Stimulated activated naive B cell treated with anti-CD40 and anti-IgM and Interleukin-4, amounts not matched to agents 10 μg/mL and 1 μg/mL and 100 μg/mL, for 72 hours (primary cell): ENCODE measurements at places on chromosomes 2 and 18.

DNA sequence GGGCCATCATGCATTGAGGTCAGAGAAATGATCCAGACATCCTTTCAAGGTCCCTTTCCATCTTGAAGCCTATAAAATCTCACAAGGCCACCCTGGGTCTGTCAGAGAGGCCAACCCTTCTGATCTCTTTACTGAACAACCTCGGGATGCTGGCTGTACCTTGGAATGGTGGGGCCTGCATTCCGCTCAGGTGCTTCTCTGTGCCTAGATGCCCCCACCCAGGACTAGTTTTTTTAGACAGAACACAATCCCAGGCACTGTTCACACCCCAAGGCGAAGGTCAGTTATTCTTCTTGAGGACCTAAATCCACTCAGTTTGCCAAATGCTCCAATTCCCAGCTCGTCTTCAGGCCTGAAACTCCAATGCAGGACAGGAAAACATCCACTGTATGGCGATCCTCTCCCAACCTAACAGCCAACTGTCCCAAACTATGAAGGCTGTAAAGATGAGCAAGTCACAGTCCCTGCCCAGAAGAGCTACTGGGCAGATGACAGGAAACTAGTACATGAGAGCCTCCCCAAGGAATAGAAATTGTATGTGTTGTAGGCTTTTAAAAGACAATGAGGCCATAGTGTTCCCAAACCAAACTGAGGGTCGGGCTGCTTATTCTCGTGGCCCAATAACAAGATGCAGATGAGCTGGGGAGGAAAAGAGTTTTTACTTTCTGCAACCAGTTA lies 154.4 kb upstream of the ACAA2 start:
- no peak for DNase-seq

GRCh38 chr2:217058791-217059755 lies 199.2 kb upstream of the TNP1 start:
- DNase-seq = no peak

GRCh38 chr18:27214831-27215230 lies 29.7 kb upstream of the CHST9 start:
- DNase-seq = no peak

- DNase-seq = no peak
These were observed 12.9 kb upstream of the SNORC start for GRCh38 chr2:232857158-232857563.

DNA sequence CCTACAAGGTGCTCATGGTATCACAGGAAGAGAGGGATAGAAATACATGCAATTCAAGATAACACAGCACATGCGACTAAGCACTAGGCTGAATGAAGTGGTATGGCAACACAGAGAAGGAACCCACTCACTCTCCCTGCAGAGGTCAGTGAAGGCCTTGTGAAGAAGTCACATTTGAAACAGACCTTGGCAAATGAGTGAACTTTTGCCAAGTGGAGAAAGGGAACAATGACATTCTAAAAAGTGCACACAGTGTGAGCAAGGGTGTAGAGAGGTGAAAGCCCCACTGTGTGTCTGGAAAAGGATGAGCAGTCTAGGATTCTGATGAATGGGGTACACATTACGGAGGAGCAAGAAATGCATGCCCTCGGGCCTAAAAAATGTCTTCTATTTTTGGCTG lies 23.3 kb downstream of the KLF7 start:
- no peak for DNase-seq

DNA sequence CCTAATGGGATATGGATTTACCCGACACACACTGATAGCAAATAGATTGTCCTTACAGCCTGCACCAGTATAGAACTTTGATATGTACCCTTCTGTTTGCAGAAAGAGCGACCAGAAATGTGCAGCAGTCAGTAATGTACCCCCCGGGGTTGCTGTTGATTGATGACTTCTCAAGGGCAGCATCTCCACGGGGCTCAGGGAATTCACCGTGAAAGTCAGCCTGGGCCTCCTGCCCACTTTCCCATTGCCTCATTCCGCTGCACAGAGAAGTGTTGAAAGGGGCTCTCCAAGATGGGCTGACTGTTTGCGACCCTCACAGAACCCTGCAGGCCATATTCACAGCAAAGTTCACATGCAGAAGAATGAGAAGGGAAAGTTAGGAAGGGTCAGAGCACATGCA lies 241.3 kb downstream of the PRKCE start:
- no peak for DNase-seq

- DNase-seq = no peak
These were observed 413.6 kb upstream of the ID2 start for GRCh38 chr2:8268172-8268783.

GRCh38 chr2:10289891-10290290 lies 12.8 kb upstream of the HPCAL1 start:
- no peak for DNase-seq
